Hindlimb muscle (tissue), 1 donor: ENCODE measurements at places on chromosomes 1 and 21.

- no peak for DNase-seq
Measured at GRCh38 chr1:219788091-219788490, 140.3 kb downstream of the SLC30A10 start.

DNA sequence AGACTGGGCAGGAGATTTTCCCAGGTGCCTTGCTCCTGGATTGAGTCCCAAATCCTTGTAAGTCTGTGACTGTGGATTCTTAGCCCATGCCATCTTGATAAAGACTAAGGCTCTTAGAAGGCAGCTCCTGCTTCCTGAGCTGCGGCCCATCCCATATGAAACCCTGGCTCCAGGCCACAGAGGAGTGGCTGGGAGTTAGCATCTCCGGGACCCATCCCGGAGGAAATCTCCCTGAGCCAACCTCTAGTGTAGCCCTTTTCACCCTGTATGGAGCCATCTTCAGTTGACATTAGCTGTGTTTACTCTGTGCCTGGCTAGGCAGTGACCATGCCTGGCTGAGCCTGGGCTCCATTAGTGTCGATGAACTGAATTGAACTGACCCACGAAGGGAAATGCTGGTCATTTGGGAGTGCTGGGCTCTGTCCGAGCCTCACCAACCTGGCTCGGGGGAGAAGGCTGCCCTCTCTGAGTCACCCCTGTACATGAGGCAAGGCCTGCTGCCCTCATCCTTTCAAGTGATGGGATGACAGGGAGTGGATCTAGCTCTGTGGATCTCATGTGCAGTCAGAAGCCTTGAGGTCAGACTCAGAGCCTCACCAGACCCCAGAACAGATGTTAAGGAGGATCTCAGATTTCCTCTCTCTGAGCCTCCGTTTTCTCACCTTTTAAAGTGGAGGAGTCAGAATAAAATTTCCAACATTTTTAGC is 37.5 kb downstream of the LGR6 start:
- no peak for DNase-seq

- no peak for DNase-seq
Measured at GRCh38 chr1:6489383-6489765, 2.1 kb downstream of the PLEKHG5 start.

DNA sequence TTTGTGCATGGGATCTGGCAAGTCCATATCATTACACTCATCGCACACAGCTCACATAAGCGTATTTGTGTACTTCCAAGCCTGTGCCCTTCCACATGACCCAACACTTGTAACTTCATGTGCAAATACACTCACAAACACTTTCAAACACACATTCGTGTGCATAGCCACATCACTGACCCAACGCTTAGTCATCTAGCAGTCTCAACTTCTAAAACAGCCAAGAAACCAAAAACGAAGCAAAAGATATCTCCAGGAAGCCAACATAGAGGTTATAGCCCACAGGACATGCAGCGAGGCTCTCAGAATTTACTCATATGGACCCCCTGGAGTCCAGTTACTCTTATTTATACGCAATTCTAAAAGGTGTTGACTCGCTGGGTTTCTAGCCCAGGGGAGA is 10.9 kb upstream of the GOLT1A start:
- DNase-seq: no peak

DNA sequence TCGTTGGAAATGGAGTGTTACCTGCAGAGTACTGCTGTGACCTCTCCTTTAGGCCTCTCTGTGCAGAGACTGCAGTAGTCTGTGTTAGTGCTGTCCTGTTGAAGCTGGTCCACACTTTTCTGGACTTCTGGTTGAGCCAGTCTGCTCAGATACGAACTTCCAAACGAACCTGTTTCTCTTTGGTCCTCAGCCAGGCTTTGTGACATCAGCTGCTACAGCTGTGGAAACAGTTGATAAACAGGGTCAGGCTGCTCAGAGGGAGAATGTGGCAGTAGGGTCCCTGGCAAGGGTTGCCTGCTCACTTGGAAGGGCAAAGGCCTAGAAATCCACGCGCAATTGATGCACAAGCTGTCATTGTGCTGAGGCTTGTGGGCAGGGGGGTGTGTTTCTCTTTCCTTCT is 98.8 kb downstream of the NOS1AP start:
- DNase-seq: no peak

- DNase-seq: no peak
Measured at GRCh38 chr1:27760426-27760825, 12.6 kb upstream of the STX12 start.

- DNase-seq: no peak
Measured at GRCh38 chr1:25338986-25339385, 852 bp downstream of the TMEM50A start.

DNA sequence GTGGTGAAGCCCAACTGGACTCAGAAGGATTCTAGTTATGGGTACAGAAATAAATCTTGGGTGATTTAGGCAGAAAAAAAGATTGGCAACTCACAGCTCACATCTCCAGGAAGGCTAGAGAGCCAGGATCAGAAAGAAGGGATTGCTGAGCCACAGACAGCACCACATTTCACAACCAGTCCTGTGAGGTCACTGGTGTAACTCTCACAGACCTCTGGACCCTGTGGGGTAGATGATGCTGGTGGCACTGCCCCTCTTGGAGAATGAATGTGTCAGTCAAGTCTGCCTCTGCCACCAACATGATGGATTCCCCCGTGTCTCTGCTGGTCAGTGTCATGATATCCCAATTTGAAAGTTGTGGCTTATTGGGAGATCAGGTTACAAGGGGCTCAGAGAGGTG is 70.9 kb upstream of the HMCN1 start:
- DNase-seq: no peak

- DNase-seq: no peak
Measured at GRCh38 chr1:212635141-212635631, 26.6 kb downstream of the ATF3 start.

- no peak for DNase-seq
Measured at GRCh38 chr1:151655371-151655770, 43.5 kb downstream of the SNX27 start.

- DNase-seq: no peak
Measured at GRCh38 chr1:169745015-169745861, 11.4 kb upstream of the SELE start.

- DNase-seq: no peak
Measured at GRCh38 chr1:113675302-113675701, 84.0 kb downstream of the PHTF1 start.

GRCh38 chr1:181101581-181102226 is 13.2 kb downstream of the IER5 start:
- no peak for DNase-seq

DNA sequence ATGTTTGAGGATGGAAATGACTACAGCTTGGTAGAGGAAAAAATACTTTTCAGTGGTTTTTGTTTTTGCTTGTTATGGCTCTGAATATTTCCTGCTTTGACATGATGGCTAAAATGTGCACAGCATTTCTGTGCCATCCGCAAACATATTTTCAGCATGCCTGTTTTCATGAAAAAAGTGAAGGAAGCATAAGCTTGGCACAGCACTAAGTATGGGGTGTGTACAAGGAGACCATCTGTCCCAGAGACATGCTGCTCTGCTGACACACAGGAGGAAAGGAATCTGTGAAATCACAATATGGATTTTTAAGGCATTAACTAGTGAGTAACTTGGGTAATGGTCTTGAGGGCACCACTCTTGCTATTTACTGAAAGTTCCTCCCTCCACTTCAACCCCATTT is 595.5 kb downstream of the RWDD3 start:
- DNase-seq: no peak
